ENCODE measurements at places on chromosomes 6 and 20.

GRCh38 chr20:16955971-16956370, 207.8 kb downstream of the OTOR start:
- DNase-seq, result no peak

- DNase-seq, result no peak
Observed at GRCh38 chr6:105851113-105851580, 235.0 kb upstream of the PRDM1 start.

DNA sequence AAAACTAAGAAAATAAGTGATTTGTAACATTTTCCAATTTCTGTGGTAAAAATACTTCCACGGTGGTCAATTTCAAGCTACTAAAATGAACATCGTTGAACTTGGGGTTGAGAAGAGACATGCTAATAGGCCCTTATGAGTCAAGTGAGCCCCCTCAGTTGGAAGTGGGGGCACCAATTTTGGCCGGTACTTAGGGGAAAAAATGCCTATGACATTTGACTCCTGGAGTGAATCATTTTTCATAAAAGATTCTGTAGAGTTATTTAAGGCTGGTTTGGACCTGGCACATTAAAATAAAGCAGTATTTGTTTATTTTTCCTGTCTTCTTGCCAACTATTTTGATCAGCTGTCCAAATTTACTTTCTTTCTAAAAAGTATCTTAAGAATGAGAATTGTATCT, 32.4 kb upstream of the CAP2 start:
- DNase-seq, result no peak

DNA sequence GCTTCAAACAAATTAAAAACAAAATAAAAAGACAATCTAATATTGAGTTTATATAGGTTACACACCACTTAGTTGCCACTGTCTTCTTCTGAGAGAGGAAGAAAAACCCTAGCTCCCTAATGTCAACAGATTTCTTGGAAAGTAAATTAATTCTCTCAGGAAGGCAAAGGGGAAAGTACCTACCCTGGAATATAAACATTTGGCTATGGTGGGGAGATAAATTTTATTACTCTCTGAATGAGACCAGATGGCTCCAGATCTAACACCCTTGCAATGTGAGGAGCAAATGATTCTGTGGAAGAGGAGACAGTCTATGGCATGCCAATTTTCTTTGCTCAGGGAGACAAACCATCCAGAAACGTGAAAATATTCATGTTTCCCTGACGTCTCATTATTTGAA, 4.3 kb upstream of the IL20RA start:
- no peak for DNase-seq

- DNase-seq, result no peak
Observed at GRCh38 chr20:55540486-55540885, 464.8 kb downstream of the CBLN4 start.

DNA sequence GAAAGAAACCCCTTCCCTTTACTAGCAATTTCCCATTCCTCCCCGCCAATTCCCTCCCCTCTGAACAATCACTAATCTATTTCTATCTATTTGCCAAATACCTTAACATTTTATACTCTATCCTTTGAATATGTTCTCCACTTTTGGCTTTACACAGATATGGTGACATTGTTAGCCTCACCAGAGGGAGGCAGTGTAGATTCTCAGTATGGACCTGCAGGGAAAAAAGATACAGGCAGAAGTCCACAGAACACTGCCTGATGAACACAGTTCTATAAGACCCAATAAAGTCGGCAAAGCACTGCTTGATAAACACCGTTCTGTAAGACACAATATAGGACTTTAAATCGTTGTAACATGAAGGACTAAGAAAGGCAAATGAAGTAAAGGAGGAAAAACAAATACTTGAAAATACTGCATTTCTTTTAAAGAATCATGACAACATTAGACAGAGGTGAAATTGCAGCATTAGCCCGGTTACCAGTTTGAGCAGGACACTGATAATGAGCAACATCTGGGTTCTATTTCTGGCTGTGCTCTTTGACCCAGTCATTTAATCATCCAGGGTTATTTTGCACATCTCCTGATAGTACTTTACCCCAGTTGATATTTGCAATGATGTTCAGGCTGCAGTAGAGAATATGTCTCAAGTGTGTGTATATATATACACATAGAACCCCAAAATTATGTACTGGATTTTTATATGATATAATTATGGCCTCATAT, 296.8 kb downstream of the UTRN start:
- DNase-seq, result no peak

- no peak for DNase-seq
Observed at GRCh38 chr6:129695373-129696027, 14.5 kb downstream of the ARHGAP18 start.

- DNase-seq, result no peak
Observed at GRCh38 chr20:3074812-3075211, 3.4 kb downstream of the OXT start.

DNA sequence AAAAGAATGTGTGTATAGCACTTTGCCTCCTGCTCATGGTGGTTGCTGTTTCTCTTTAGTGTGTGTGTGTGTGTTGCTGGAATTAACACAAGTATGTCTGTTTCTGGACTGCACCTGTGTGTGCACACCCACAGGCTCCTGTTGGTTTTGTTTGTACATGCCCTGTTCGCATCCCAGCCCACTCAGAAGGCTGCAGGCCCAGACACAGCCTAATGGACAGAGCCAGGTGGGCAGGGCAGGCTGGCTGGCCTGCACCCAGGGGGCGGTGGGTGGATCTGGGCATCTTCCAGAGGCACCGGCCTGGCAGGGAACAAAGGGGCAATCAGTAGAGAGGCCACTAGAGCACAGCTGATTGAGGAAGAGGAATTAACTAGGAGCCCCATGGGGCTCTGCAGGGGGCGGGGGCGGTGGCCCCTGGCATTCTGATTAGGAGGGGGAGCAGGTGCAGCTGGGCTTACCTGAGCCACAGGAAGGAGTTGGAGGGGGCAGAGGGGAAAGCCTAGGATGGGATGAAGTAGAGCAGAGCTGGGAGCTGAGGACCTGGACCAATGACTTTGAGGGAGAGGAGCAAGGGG, 21.9 kb downstream of the CD40 start:
- no peak for DNase-seq

GRCh38 chr6:16743664-16744210, 17.5 kb downstream of the ATXN1 start:
- DNase-seq, result no peak

DNA sequence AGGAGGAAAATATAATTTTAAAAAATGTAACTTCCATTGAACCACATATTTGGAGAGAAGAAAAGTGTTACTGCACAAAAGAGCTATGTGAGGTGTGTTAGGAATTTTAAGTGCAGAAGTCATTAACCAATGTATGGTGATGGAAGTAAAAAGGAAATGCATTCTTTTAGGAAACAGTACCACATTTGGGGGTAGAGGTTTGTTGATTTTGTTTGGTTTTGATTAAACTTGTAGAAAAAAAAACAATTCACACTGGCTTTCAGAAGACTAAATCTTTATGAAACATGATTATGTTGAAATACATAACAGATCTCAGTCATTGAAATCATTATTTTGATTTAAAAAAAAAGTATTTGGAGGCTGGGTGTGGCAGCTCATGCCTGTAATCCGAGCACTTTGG, 1287.0 kb upstream of the GJE1 start:
- no peak for DNase-seq

DNA sequence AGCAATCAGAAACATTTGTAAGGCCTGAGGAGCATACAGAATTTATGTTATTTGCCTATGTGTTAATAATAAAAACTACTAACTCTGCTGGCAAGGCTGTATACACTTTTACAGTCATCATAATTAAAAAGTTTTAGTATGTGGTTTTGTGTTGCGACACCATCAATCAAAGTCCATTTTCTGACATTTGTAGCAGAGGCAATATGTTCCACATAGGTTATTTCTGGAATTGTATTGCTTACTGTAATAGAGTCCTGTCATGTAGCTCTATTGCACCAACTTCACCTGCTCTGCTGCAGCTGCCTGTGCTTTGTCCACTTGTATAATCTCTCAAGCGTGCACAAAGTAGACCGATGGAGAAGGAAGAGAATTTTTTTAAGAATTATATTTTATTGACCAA, 501.8 kb downstream of the HACE1 start:
- DNase-seq, result no peak

GRCh38 chr20:33812152-33812849, 1.2 kb downstream of the CHMP4B start:
- DNase-seq, result no peak

- DNase-seq, result peak; percentile 41
Observed at GRCh38 chr6:25962149-25963127, at the start of gene TRIM38. TRIM38 (plus strand) TSS chr6:25962802; CDS start chr6:25966523, 3,721 bp downstream.

- DNase-seq, result no peak
Observed at GRCh38 chr6:89669002-89669401, 30.5 kb upstream of the LYRM2 start.

GRCh38 chr6:130982135-130982534, 80.9 kb downstream of the EPB41L2 start:
- no peak for DNase-seq

DNA sequence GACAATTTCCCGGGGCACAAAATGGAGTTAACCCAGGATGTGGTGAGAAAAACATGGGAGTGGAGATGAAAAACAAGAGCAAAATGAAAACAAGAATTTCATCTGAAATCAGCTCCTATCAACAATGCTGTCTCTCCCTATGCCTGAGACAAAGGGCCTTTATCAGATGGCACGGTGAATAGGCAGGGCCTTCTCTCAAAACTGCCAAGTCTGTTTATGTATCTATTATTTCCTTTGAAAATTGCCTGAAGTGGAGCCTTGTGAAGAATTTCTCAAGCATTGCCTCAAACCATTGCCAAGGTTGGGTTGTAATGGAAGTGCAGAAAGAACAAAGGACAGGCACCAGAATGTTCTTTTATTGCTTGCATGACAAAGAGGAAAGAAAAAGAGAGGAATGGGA, 74.7 kb downstream of the BTBD3 start:
- DNase-seq, result no peak

DNA sequence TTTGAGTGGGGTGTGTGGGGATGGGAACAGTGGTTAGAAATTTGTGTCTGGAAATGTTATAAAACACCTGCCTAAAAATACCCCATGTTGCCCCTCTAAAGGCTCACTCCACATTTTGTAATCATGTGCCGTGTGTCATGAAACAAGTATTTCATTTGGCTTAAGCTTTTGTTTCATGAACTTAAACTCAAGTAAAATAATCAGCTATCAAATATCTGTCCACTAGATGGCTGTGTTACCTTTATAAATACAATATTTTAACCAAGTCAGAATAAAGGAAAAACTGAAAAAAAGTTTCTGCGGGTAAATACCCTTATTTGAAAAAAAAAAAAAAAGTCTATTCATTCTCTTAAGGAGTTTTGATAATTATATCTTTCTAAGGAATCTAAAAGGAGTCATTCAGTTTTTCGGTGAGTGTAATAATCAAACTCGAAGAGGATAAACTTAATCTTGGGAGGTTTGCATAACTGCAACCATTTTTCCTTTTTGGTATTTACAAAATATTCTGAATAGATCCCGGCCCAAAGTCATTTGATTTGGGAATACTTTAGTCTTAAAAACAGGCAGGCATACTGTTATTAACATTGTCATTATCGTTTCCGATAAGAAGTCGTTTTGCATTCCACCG, 29.9 kb upstream of the MTRF1L start:
- no peak for DNase-seq

- DNase-seq, result no peak
Observed at GRCh38 chr6:451336-451735, 59.8 kb downstream of the IRF4 start.

DNA sequence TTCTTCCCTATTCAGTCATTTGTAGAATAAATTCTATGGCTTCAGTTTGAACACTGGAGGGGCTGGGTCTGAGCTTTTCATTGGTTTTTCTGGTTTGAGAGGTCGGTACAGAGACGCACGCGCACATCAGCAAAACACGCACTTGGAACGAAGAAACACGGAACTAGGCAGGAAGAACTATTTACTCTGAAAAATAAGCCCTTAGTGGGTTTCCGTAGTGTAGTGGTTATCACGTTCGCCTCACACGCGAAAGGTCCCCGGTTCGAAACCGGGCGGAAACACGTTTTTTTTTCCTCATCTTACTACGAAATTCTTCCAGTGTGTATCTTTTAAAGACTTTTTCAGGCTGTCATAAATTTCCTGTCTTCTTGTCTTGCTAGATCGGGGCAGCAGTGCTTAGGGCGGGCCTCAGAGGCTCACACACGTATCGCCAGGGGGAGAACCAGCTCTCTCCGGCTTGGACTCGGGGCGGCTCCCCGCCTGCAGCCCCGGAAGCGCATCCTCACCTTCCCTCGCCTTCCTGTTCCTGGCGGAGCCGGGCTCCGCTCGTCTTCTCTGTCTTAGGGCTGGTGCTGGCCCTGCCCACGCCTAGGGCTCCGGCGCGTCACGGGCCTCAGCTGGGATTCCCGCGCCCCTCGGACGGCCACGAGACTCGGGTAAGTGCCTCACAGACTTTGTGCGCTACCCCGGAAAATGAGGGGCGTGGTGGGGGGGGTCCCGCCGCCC, at the start of gene HMGN4:
Gene HMGN4 (plus strand): TSS at position 521 of the 726 bp plus-strand sequence. CDS start 6,841 bp downstream, outside the sequence.
- peak; percentile 69 for DNase-seq

DNA sequence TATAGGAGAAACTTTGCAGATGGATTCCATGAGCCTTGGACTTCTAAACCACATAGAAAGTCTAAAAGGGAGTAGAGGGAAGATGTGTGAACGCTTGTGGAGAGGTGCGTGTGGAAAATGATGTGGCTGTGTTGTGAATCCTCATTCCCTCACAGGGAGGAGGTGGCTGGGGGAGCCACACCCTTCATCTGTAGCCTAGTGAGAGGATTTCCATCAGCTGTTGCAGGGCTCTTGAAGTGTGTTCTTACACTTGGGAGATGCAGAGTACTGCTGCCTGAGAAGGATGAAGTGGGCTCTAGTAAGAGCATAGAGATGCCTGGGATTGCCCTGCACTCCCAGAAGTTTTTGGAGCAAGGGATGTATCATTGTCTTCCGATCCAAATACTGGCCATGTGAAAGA, 279.6 kb downstream of the QKI start:
- no peak for DNase-seq

All from activated CD8-positive, alpha-beta memory T cell treated with anti-CD3 and anti-CD28 coated beads for 4 hours (primary cell).